Hypothalamus (tissue), 51 donors: ENCODE measurements at places on chromosomes 1 and 21.

DNA sequence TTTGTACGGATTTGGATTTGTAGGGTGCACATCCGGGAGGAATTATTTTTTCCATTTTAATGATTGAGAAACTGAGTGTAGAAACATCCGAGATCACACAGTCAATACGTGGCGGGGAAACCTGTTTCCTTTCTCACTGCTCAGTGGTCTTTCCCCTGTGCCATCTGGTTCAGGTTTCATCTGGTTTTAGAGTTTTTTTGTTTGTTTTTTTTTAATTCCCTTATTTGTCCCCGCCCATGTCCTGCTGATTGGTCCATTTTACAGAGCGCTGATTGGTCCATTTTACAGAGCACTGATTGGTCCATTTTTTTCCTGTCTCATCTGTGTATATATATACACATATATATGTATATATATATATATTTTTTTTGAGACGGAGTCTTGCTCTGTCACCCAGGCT lies 6.0 kb downstream of the TRPM2 start:
- no peak for DNase-seq

- no peak for DNase-seq
Measured at GRCh38 chr1:176159993-176160392, 47.1 kb downstream of the COP1 start.

DNA sequence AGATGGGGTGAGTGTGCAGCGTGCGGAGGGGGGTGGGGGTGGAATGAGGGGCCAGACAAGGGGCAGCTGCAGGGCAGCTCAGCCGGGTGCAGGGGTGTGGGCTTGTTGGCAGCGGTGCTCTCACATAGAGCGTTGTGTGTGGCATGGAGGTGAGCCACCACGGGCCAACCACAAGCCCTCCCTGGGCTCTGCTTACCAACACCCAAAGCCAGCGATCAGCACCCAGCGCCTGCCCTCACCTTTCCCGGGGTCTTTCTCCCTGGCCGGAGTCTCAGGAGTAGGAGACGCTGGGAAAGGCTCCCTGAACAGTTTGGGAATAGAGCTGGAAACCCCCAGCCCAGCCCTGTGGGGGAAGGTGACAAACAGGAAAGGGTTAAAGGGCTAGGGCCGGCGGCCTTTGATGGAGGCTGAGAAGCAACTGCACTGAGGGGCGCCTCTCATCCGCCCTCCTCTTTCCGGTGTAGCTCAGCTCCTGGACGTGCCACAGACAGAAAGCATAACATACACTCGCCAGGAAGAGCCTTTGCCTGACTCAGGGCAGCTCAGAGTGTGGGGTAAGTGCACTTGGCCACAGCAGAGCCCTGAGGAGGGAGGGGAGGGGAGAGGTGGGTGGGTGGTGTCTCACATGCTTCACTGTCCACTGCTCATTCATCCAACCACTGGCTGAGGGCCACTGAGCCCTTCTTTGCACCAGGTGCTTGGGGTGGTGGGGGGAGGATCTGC lies 577 bp downstream of the IKBKE start:
- DNase-seq, result no peak

- peak; percentile 64 for DNase-seq
Measured at GRCh38 chr1:204074274-204075138, 1.6 kb downstream of the SOX13 start.

DNA sequence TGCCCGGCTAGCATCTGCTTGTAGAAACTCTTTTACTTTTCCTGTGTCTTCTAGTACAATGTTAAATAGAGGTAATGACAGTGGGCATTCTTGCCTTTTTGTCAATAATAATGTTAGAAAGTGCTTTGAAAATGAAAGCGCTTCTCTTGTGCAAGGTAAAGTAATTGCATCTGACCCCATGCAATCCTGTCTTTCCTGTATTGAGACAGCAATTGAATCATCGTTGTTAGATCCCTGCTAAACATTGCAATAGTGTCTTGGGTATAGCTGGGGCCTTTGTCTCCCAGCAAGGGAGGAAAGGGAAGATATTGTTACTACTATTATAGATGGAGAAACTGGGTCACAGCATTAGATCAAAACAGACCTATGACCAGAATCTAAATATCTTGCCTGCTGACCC lies 80.9 kb downstream of the TLR5 start:
- no peak for DNase-seq

DNA sequence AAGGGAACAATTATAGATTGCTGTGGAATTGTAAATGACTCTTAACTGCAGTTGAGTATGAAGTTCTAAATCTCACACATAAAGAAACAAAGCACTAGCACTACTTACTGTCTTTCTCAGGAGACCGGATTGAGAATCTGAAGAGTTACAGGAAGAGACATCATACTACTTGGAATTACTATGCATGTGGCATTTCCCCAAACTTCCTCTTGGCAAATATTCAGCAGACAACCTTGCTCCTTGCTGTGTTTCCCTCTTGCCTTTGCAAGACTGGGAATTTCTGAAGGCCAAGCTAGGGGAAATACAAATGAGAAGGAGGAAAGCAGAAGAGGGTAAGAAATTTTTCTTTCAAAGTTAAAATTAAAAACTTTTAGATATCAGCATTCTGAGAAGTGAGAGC lies 173.6 kb upstream of the KCTD3 start:
- DNase-seq, result no peak

DNA sequence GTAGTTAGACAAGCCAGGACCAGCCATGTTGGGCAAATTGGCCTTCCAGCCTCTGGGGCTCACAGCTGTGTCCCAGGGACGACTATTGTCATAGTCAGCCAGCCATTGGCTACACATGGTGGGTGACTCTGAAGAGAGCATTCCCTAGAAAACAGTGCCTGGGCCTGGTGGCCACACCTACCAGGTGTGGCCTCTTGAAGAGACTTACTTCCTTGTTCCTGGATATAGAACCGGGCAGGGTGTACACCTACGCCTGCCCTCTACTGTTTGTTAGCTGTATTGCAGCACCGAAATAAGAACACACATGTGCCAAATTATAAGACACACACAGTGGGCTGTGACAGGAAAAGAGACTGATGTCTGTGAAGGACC lies 134.6 kb upstream of the ARHGEF16 start:
- no peak for DNase-seq

GRCh38 chr1:98556521-98557158 lies 104.9 kb upstream of the SNX7 start:
- DNase-seq, result no peak

DNA sequence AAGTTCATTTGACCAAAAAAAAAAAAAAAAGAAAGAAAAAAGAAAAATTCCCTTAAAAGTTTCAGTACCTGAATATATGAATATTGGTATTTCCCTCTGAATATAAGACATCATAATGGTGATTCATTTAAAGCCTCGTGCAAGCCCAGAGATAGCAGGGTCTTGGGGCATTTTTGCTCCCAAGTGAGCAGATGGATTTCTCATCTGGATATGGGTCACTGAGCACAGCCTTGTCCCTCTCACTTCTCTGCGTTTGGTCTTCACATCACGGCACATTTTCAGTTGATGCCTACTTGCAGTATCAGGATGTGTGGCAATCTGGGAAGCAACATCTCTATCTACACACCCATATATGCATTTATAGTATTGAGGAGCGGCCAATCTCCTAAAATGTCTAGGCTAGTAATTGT lies 12.7 kb downstream of the CD58 start:
- no peak for DNase-seq

GRCh38 chr1:55423376-55423775 lies 208.2 kb upstream of the USP24 start:
- no peak for DNase-seq

- DNase-seq, result no peak
Measured at GRCh38 chr1:225460737-225461532, 33.1 kb upstream of the LBR start.

DNA sequence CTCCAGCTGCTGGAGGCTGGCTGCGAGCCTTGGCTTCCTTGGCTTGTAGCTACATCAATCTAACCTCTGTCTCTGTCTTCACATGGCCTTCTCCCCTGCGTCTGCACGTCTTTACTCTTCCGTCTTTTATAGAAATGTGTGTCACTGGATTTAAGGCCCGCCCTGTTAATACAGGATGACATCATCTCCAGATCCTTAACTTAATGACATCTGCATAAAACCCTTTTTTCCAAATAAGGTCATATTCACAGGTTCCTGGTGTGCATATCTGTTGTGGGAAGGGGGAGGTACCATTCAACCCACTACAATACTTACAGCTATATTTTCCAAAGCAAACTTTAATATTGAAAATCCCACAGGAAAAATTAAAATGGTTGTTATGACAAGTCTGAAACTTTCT lies 165.3 kb upstream of the FOXD3 start:
- no peak for DNase-seq

GRCh38 chr1:81190003-81190402 lies 610.7 kb upstream of the ADGRL2 start:
- no peak for DNase-seq

- DNase-seq, result peak; percentile 22
Measured at GRCh38 chr1:36609241-36610027, 126.7 kb upstream of the CSF3R start.

- no peak for DNase-seq
Measured at GRCh38 chr1:113438505-113439276, 48.4 kb downstream of the MAGI3 start.

GRCh38 chr1:67211589-67212563 lies 45.6 kb downstream of the IL23R start:
- no peak for DNase-seq

DNA sequence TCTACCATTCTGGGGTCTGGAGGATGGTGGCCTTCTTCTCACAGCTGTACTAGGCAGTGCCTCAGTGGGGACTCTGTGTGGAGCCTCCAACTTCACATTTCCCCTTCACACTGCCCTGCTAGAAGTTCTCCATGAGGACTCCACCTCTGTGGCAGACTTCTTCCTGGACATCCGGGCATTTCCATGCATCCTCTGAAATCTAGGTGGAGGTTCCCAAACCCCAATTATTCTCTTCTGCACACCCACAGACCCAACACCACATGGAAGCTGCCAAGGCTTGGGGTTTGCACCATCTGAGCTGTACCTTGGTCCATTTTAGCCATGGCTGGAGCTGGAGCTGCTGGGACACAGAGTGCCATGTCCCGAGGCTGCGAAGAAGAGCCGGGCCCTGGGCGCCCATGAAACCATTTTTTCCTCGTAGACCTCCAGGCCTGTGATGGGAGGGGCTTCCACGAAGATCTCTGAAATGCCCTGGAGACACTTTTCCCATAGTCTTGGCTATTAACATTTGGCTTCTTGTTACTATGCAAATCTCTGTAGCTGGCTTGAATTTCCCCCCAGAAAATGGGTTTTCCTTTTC lies 170.5 kb downstream of the FOXD2 start:
- no peak for DNase-seq

GRCh38 chr1:53061859-53062707 lies at the start of gene PODN:
Gene PODN (plus strand): TSS chr1:53062213. CDS start chr1:53069856, 7,643 bp downstream.
- no peak for DNase-seq

DNA sequence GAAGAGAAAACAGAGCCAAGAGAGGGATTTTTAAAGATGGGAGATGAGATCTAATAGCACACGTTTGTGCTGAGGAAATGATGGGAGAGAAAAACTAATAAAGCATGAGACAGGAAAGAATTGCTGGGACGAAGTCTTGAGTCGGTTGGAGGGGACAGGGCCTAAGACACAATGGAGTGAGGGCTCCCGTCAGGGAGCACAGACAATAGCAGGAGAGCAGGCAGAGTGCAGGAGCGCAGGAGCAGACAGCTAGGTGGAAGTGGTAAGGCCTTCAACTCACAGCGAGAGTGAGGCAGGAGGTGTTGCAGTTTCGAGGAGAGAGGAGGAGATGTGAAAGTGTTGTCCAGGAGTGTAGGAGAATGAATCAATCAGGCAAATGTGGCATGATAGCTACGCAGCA lies 59.9 kb upstream of the SOX13 start:
- DNase-seq, result no peak

- DNase-seq, result no peak
Measured at GRCh38 chr1:177341773-177342172, 171.0 kb downstream of the BRINP2 start.

- DNase-seq, result no peak
Measured at GRCh38 chr1:243253211-243253925, 1.7 kb downstream of the CEP170 start.

DNA sequence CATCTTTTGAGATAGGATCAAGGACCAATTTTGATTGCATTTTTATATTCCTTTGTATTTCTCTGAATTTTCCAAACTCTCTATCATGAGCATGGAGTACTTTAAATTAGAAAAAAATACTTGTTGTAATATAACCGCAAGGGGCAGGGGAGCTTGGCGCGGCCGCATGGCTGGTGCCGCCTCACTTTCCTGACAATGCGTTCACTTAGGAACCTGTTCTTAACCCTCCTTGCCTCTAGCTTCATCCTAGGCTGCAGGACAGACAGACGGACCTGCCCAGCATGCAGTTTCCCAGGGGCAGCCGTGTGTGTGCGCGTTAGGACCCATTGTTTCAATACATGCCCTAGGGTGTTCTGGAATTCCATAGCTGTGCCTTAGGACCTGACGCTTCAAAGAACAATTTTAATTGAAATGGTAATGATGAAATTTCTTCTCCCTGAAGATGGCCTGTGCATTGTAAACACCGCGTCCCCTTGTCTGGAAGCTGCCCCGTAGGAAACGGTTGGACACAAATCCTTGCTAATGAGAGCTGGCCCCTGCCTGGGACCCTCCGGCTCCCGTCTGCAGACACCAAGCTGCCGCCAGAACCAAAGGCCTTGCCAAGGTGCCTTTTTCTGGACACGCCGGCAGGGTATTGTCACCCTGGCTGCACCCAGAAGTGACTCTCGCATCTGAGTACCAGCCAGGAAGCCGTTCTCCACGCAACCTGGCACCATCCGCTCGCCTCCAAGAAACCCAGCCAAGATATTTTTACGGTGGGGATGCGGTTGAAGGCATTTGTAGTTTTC lies 466.4 kb downstream of the NPHP4 start:
- DNase-seq, result no peak

DNA sequence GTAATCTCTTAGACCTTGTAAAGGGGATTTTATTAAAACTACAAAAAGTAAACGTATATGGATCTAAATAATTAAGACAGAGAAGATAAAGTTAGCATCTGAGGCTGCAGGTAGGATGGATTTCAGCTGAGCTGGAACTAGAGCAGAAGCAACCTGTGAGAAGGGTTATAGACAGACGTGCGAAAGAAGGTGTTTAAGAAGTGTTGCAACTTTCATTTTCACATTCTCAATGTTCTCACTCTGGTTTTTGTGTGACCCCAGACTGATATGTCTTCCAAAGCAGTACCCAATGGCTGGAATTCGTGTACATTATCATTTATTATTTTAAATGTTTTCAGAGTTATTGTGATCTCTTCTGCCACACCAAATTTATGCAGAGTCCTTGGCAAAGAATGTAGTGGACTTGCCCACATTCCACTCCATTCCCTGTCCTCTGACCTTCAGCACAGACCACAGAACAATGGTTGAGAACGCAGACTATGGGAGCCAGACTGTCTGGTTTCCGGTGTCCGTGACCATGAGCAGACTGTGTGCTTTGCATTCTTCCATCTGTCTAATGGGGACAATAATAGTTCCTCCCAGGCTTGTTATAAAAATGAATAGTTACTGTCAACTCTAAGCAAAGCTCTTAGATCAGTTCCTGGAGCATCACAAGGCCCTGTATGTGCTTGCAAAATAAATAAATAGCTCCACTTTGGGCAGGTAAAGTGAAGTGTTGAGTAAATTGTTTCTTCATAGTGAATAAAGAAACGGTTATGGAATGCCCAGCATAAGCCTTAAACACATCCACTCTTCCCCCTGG lies 140.6 kb upstream of the SAMSN1 start:
- no peak for DNase-seq

GRCh38 chr1:201480231-201481003 lies 11.4 kb upstream of the PHLDA3 start:
- no peak for DNase-seq

- DNase-seq, result no peak
Measured at GRCh38 chr1:180586671-180587155, 27.9 kb downstream of the OVAAL start.

- no peak for DNase-seq
Measured at GRCh38 chr1:185073725-185074124, 28.4 kb downstream of the RNF2 start.

- no peak for DNase-seq
Measured at GRCh38 chr21:36548866-36549265, 68.9 kb upstream of the CLDN14 start.
